ENCODE measurements at places on chromosomes 3 and 15.

DNA sequence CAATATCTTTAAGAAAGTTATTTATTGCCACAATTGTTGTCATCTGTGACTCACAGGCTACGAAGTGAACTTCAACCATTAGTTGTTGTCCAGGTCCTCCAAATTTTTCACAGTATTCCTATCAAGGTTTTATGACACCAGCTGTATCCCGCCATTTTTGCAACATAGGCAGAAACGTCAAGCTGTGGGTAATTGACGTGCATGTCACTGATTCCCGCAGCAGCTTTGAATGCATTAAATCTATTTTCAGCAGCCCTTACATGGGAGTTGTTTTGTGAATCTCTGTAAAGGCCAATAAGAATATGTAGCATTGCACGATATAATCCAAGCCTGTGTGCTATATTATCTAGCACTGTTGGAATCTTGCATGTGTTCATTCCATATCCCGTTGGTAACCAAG, 109.1 kb upstream of the TOPAZ1 start:
- DNase-seq = no peak

DNA sequence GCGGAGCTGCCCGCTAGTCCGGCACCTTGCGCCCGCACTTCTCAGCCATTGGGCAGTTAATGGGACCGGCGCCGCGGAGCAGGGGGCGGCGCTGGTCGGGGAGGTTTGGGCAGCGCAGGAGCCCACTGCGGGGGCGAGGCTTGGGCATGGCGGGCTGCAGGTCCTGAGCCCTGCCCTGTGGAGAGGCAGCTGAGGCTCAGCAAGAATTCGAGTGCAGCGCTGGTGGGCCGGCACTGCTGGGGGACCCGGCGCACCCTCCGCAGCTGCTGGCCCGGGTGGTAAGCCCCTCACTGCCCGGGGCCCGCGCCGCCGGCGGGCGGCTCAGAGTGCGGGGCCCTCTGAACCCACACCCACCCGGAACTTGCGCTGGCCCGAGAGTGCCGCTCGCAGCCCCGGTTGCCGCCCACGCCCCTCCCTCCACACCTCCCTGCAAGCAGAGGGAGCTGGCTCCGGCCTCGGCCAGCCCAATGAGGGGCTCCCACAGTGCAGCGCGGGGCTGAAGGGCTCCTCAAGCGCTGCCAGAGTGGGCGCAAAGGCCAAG, 835.0 kb downstream of the TBL1XR1 start:
- no peak for DNase-seq

DNA sequence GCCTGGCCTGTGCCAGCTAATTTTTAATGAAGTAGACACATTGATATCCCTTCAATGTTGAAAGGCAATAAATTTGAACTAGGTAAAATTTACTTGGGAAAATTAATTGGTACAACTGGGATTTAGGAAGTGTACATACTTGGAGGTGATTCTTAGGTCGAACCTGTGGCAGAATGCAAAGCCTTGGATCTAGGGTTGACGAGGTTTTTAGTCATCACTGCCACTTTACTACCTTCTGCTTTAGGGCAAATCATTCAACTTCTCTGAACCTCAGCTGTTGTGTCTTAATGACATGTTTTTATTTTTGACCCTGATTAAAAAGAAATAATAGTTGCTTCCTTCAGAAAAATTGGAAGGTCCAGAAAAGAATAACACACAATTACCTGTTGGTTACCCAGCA, 2.5 kb downstream of the APPL1 start:
- DNase-seq = no peak

DNA sequence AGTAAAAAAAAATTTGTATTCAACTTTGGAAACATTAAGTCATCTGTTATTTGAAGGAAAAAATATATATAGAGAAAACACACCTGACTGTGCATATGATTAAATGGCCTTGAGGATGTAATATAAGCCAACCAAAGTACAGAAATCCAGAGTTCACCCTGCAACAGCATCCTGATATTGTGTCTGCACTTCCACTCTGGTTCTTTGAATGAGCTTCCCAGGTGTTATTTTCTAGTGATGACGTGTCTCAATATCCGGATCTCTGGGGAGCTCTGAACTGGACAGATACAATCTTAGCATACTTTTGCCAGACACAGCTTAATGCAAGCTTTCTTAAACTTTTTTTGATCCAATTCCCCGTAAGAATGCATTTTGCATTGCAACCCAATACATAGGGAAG, 19.5 kb upstream of the PIK3CB start:
- DNase-seq = no peak

DNA sequence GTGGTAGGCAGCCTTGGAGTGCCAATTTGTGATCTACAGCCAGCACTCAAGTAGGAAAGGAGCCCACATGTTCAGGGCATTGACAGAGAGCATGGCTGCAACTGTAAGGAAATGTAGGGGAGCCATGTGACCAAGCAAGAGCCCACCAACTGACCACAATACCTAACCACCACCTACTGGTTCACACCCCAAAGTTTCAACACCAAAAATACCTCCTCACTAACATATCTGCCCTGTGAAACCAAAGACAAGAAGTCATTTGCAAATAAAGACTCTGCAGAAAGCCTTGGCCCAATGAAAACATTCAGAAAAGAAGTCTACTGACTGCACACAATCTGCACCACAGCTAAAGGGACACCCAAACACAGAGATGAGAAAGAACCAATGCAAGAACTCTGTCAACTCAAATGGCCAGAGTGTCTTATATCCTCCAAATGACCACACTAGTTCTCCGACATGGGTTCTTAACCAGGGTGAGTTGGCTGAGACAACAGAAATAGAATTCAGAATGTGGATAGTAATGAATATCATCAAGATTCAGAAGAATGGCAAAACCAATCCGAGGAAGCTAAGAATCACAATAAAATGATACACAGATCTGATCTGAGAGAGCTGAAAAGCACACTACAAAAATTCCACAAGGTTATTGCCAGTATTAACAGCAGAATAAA, 40.6 kb downstream of the SLC9C1 start:
- no peak for DNase-seq

- DNase-seq = no peak
Measured at GRCh38 chr3:71955240-71956068, 170.5 kb upstream of the PROK2 start.

DNA sequence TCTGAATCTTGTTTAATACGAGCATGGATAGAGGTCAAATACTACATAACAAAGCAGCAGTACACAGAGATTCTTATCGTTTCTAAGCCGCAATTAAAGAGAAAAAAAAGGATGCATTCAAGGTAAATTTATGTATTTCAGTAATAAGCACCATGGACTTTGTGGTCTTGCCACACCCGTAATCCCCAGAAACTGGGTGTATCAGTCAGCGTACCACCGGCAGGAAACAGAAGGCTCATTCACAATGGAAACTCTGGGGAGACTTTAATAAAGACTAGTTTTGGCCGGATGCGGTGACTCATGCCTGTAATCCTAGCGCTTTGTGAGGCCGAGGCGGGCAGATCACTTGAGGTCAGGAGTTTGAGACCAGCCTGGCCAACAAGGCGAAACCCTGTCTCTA, 81.9 kb upstream of the ZNF280D start:
- no peak for DNase-seq

All from activated T-helper 9 cell treated with anti-CD3 and anti-CD28 coated beads, Interleukin-2, amount 50 U/mL, for 16 hours (primary cell).